ENCODE measurements at places on chromosomes 13 and 19.

DNA sequence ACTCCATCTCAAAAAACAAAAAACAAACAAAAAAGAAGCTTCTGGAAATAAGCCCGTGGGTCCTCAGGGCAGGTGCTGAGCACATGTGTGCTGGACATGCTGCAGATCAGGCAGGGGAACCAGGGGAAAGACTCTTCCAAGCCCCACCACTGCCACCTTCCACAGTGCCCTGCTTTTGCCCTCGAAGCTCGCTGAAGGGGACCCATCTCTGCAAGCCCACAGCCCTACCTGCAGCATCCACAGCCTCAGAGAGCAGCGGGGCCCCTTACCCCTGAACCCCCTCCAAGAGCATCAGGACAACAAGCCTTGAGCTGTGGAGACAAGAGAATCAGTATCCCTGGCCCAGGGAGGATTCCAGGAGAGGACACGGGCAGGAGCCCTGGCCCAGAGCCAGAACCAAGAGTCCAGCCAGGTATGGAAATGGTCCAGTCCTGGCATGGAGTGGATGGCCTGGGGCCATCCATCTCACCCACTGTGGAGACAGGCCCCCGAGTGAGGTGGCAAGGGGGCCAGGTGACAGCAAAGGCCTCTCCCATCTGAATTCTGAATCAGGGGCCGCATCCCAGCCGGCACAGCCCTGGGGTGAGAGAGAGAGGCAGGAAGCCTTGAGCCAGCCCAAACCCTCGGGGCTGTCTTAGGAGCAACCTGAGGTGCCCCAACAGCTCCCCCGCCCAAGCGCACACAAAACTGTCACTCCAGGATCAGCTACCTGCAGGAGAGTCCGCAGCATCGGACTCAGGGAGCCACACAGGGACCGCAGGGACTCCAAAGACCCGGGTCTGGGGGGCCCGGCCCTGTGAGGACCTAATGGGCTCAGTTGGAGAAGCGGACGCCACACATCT lies 51.8 kb upstream of the TPM4 start:
- no peak for DNase-seq

DNA sequence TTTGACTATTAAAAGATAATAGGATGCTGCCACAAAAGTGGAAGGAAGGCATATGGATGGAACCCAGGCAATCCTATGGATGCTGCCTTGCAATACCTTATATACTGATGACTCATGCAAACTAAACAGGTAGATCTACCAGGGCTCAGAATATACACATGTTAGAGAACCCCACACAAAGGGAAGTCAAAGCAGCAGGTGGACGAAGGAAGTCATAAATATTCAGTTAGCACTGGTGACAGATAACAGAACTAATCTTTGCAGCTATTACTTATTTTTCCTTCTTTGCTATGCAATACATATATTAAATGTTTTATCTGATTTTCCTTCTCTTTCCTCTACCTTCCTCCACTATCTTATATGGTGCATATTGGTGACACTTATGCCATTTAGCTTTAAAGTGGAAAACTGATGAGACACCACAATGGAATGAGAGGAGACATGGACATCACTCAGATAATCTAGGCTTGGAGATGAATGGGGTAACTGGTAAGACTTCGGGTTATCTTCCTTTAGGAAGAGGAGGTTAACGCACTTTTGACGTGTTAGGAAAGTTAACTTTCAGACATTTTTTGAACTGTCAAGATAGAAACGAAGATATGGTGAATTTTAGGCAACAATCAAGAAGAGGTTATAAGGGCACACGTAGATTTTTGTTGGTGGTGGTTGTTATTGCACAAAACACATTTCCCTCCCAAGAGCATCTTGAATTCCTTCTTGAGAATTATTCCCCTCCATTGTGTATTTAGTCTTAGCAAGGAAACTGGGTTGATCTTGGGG lies 39.8 kb upstream of the MBNL2 start:
- DNase-seq: no peak

GRCh38 chr13:23365652-23366051 lies 67.8 kb downstream of the SACS start:
- no peak for DNase-seq

- DNase-seq: no peak
Measured at GRCh38 chr19:45391346-45391745, 13.5 kb downstream of the PPP1R13L start.

GRCh38 chr19:30153326-30154210 lies 211.5 kb downstream of the URI1 start:
- DNase-seq: peak; percentile 77

- DNase-seq: no peak
Measured at GRCh38 chr13:44417446-44417845, 43.8 kb downstream of the SERP2 start.

- DNase-seq: no peak
Measured at GRCh38 chr13:27474751-27475268, 24.4 kb upstream of the MTIF3 start.

DNA sequence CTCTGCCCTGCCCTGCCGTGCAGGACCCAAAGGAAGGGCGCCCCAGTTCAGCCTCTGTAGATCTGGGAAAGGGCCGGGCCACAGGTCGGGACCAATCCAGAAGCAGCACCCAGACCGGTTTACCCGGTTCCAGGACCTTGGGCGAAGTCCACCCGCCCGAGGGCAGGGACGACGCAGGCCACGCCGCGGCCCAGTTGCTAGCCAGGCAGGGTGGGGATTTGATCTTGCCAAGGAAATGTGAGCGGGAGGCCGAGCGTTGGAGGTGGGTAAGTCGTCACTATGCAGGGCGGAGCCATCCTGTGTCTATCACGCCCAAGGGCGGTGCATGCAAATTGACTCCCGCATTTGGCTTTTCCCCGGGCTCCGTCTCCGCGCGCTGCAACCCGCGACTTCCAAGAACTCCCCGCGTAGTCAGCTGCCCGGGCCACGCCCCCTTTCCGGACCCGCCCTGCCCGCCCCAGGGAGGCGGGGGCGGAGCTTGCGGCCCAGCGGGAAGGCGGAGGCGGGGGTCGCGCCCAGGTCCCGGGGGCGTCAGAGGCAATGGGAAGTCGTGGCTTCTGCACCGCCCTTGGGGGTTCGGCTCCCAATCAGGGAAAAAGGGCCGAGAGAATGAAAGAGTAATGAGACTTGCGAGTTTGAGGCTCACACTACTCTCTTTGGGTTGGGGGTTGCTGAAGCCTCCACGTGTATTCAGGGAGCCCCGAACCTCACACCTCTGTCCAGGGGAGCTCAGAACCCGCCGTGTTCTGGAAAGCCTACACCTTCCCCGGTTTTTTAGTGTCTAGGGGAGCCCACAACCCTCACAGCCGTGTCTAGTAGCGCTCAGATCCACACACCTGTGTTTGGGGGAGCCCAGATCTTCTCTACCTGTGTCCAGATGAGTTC lies 12.8 kb downstream of the IER2 start:
- peak; percentile 97 for DNase-seq

GRCh38 chr19:41564515-41565378 lies 11.2 kb upstream of the CEACAM21 start:
- no peak for DNase-seq

DNA sequence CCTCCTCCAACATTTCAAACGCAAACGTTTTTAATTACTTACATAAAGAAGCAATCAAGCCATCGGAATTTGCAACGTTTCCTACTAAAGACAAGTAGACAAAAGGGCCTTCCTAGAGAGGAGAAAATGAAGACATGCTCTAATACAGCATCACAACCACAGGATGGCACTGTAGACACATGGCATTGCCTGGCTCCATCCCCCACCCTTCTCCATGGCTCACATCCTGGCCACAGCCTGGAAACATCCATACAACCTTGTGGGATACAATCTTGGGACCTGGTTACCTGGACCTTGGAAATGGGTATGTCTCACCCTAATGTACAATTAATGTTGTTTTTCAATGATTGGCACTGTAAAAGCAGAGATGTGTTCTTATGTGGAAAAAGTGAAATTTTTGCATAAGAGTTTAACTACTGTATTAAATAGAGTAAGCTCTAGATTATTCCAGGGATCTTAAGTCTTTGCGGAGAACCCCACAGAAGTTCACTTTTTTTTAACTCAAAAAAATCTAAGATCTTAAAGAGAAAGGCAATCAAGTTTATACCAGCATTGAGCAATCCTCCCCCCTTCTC lies 21.5 kb downstream of the EBPL start:
- DNase-seq: peak; percentile 70

DNA sequence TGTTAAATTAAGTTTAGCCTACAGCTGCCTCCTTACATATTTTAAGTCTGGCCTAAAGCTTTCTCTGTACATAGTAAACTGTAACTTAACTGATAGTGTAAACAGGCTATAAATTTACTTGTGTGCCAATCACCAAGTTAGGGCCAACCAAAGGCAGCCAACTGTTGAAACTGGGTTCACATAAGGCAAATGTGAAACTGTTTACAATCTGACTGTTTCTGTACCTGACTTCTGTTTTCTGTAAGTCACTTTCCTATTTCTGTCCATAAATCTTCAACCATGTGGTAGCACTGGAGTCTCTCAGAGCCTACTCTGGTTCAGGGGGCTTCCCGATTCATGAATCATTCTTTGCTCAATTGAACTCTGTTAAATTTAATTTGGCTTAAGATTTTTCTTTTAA lies 103.1 kb downstream of the RAP2A start:
- no peak for DNase-seq

DNA sequence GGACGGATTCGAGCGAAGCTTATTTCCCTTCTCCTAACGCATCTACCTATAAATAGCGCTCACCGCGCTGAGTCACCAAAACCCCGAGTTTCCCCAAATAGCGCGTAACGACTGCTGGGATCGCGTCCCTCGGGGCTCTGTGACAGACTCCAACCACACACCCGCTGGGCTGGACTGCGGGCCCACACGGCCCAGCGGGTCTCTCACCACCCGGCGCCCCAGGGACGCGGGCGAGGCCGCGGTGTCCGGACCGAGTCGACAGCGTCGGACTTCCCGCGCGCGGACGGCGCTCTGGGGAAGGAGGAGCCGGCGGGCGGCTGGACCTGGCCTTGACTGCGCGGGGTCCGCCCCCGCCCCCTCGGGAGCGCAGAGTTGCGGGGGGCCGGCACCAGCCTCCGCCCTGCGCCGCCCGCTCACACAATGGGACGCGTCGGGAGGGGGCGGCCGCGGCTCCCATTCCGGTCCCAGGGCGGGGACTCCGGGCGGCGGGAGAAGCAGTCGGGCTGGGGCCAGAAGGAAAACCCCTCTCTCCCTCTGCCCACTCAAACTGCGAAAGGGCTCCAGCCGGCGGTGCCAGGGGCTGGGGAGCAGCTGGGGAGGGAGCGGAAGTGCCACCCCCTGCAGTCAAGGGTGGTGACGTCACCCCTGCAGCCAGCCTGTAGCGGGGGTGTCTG lies 108.8 kb downstream of the KCNRG start:
- no peak for DNase-seq

DNA sequence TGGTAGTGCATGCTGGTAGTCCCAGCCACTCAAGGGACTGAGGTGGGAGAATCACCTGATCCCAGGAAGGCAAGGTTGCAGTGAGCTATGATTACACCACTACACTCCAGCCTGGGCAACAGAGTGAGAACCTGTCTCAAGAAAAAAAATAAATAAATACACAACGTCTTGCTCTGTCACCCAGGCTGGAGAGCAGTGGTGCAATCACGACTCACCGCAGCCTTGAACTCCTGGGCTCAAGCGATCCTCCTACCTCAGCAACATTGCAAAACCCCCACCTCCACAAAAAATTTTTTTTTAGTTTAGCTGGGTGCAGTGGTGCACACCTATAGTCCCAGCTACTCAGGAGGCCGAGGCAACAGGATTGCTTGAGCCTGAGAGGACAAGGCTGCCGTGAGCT lies 8.8 kb downstream of the TPM4 start:
- DNase-seq: no peak

- no peak for DNase-seq
Measured at GRCh38 chr13:46668931-46669525, 116.1 kb downstream of the LRCH1 start.

- no peak for DNase-seq
Measured at GRCh38 chr13:113537909-113538688, 46.5 kb upstream of the TFDP1 start.

DNA sequence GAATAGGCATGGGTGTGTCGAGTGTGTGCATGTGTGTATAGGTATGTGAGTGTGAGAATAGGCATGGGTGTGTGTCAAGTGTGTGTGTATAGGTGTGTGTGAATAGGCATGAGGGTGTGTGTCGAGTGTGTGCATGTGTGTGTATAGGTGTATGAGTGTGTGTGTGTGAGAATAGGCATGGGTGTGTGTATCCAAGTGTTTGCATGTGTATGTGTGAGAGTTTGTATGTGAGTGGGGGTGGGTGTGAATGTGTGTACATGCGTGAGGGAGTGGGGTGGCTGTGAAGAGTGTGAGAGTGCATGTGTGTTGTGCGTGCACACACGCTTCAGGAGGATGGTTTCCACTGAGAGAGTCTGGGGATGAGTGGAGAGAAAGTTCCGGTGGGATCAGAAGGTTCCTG lies 13.5 kb downstream of the EVI5L start:
- no peak for DNase-seq

DNA sequence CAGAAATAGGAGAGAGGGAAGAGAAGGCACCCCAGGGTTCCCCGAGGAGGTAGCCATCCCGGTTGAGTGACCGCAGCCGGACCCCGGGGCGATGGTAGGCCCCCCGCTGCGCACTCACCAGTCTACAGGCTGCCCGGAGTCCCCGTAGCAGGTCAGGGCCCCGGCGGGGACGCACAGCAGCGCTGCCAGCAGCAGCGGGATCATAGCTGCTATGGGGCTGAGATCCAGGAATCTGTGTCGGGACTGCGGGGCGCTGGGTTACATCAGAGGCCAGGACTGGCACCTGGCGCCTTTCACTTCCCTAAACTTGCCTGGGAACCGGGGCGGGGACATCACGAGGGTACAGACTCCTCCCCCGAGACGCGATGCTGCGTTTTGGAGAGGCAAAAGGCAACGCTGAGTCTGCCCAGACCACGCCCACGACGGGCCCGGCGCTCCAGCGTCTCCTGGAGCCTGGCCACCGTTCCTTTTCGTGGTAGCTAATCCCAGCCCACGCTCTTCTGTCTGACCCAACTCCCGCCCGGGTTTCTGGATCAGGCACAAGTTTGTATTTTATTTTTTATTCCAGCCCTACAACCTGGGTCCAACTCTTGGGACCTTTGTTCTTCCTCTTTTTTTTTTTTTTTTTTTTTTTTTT lies at the start of gene DNASE2:
Gene DNASE2, minus strand, starts transcription at position 278 of the 637 bp plus-strand sequence. Its CDS starts 74 bp downstream, at position 204.
- peak; percentile 95 for DNase-seq

- no peak for DNase-seq
Measured at GRCh38 chr13:87042946-87043345, 628.2 kb upstream of the SLITRK5 start.

DNA sequence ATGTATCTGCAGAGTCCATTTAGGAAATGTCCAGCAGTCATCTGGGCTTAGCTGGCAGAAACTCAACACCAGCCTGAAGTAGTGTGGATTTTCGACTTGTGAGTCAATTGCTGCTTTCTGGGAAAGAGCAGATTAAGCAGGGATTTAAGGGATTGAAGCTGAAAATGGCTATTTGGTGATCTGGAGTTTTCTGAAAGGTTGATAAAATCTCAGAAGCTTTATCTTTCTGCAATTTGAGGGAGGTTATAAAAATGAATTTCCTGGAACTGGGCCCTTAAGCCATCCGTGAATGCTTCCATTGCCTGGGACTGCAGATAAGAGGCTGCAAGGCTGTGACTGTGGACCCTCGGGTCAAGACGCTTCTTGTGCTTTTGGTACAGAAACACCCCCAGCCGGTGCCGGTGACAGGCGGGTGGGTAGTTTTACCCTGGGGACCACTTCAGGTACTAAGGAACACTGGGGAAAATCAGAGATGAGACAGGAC lies 61.5 kb downstream of the COL4A1 start:
- no peak for DNase-seq

- no peak for DNase-seq
Measured at GRCh38 chr13:111512707-111513106, 192.3 kb downstream of the TEX29 start.

- DNase-seq: no peak
Measured at GRCh38 chr13:66532845-66533244, 697.3 kb downstream of the PCDH9 start.
